ENCODE measurements at places on chromosomes 2 and 18.

DNA sequence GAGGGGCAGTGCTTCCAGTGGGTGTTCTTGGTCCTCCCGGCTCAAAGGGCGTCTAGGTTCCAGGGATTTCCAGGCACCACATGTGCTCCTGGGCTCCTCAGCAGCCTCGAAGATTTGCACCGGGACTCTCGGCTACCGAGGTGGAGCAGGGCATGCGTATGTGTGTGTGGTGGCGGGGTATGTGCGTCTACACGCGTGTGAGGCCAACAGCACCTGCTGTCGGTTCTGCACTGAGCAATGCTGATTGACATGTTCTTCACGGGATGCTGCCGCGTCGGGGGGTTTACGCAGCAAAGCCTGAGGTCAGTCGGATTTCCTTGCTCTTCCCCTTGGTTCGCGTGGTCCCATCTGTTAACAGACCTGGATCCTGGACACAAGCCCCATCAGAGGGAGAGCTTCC is 119.8 kb downstream of the NDUFA10 start:
- DNase-seq = no peak
- H3K4me1 ChIP-seq = no peaks in the 10 kb centered on the region
- no peak overlapping the region for H3K4me3 ChIP-seq
- peaks cover 5% of the 10 kb centered on the region for H3K36me3 ChIP-seq

DNA sequence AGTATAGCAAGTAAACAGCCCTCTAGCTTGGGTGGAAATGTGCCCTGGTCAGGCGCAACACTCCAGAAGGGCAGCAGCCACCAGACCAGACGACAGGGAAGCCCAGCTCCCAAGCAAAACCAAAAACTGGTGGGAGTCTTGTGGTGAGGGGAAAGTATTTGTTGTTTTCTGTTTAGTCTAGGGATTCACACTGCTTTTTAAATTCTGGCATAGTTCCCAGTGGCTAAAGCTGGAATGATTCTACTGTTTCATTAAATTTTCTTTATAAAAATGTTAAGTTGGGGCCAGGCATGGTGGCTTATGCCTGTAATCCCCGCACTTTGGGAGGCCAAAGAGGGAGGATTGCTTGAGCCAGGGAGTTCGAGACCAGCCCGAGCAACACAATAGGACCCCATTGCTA is 38.5 kb downstream of the MERTK start:
- no peaks in the 10 kb centered on the region for H3K4me1 ChIP-seq
- no peak for DNase-seq
- no peaks in the 10 kb centered on the region for H3K27me3 ChIP-seq
- no peak overlapping the region for H3K27ac ChIP-seq

- H3K4me1 ChIP-seq = no peaks in the 10 kb centered on the region
- no peak overlapping the region for H3K4me3 ChIP-seq
- no peak for DNase-seq
- H3K27ac ChIP-seq = no peak overlapping the region
- H3K36me3 ChIP-seq = no peaks in the 10 kb centered on the region
Measured at GRCh38 chr2:160140471-160140870, 59.6 kb downstream of the ITGB6 start.

DNA sequence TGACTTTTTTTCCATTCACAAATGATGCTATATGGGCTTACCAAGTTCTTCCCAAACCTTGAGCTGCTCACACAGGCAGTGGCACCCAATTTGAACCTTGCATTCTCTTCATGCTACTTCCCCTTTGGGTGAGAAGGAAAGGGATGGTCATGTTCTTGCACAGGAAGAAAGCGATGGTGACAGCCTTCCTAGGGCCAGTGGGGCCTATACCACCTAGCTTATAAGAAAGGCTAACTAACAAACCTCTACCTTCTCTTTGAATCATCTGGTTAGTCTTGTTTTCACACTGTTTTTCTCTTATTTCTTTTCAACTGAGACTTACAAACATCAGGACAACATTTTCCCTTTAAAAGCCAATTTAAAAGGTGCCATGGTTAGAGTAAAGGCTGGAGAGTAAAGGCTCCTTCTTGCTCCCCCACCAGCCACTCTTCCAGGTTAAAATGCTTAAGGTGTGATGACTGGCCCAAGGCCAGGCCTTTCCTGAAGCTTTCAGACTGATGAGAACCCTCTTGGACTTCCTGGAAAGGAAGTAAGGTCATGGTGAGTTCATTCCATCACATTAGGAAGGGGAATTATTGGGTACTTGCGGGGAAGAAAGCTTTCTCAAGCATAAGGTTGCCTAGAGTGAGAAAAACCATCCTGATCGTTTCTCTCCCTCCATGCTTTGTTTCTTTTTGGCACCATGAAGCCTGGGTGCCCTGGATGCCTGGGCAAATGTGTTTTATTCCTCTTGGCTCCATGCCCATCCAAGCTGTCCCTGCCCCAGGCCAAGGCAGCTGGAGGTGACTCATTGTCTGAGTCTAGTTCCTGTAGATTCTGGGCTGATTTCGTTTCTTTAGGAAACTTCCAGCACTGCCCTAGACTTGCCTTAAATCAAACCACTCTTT is 41.4 kb upstream of the ITGB6 start:
- peaks cover 5% of the 10 kb centered on the region for H3K27me3 ChIP-seq
- peaks cover 86% of the 10 kb centered on the region for H3K4me1 ChIP-seq
- H3K4me3 ChIP-seq = peak overlapping the region; percentile 21

GRCh38 chr2:8514796-8515758 is 166.8 kb upstream of the ID2 start:
- no peaks in the 10 kb centered on the region for H3K4me1 ChIP-seq
- H3K36me3 ChIP-seq = peaks cover 5% of the 10 kb centered on the region
- peaks cover under 1% of the 10 kb centered on the region for H3K27me3 ChIP-seq
- no peak for DNase-seq
- H3K27ac ChIP-seq = no peak overlapping the region

- no peak overlapping the region for H3K4me3 ChIP-seq
- no peaks in the 10 kb centered on the region for H3K4me1 ChIP-seq
- no peak overlapping the region for H3K27ac ChIP-seq
- no peaks in the 10 kb centered on the region for H3K27me3 ChIP-seq
- no peak for DNase-seq
Measured at GRCh38 chr2:184363213-184363612, 235.1 kb upstream of the ZNF804A start.

GRCh38 chr2:85133751-85134254 is 611 bp downstream of the TCF7L1 start:
- H3K27me3 ChIP-seq = peaks cover 1% of the 10 kb centered on the region
- H3K4me1 ChIP-seq = peaks cover 11% of the 10 kb centered on the region
- DNase-seq = peak; percentile 57
- H3K4me3 ChIP-seq = peak overlapping the region; percentile 64
- no peak overlapping the region for H3K27ac ChIP-seq
- no peaks in the 10 kb centered on the region for H3K36me3 ChIP-seq

DNA sequence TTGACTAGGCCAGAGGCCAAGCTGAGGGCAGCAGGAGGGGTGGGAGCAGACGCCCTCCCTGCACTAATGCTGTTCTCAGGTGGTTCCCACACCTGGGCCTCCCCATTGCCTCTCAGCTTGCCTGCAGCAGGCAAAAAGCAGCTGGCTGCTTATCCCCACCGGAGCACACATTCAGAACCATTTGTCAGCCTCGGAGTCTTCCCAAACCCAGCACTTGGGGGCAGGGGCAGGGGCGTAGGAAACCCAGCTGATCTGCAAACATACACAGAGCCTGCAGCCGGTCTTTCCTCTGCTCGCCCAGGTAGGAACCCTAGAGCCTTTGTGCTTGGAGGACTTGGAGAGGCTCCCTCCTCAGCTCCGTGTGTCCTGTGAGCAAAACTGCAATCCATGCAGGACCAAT is 249.8 kb downstream of the CYP26B1 start:
- H3K27ac ChIP-seq = no peak overlapping the region
- H3K4me3 ChIP-seq = no peak overlapping the region
- peaks cover 2% of the 10 kb centered on the region for H3K27me3 ChIP-seq
- no peak for DNase-seq
- peaks cover 13% of the 10 kb centered on the region for H3K4me1 ChIP-seq
